ENCODE measurements at places on chromosomes 6 and 20.

- DNase-seq, result no peak
These were observed 36.9 kb downstream of the PANK2 start for GRCh38 chr20:3925899-3926638.

GRCh38 chr6:32111424-32112066 is 2.4 kb upstream of the TNXB start:
- DNase-seq, result no peak

- DNase-seq, result no peak
These were observed 57.8 kb upstream of the TAB2 start for GRCh38 chr6:149259753-149260152.

DNA sequence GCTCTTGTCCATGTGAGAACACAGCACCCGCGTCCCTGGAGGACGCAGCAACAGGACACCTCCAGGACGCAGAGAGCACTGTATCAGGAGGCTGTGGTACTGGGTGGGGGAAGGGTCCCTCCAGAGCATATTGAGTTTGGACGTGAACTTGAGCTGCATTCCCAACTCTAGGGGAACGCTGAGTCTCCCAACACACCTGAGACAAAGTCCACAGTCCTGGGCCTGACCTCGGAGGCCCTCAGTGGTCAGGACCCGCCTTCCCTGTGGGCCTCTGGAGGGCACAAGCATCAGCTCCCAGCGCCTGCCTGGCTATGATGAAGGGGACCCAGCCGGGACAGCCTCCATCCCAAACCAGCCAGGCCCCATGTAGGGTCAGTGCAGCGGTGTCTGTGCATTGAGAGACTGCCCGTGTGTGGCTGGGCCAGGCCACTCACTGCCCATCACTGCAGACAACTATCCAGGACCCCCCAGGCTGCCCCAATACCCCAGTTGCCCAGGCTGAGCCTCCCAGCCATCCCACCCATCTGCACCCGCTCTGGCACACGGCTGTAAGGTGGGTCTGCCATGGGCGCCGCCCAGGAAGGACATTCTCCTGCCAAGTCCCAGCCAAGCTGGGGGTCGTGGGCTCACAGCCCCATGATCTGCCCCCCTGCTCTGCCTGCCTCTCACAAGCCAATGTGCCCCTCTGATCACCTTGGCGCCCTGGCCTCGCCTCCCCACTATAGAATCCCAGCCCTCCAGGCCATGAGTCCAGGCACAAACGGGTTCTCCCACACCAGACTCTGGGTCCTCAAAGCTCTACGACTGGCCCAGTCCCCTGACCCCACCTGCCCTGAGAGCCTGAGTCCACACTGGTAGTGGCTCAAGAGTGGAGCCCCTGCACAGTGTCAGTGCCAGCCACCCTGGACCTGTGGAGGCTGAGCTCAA is 115.7 kb downstream of the TAF4 start:
- DNase-seq, result no peak

GRCh38 chr20:54366669-54367344 is 108.6 kb upstream of the DOK5 start:
- DNase-seq, result no peak

GRCh38 chr20:33024243-33024560 is 7.2 kb upstream of the BPIFB6 start:
- no peak for DNase-seq

- DNase-seq, result no peak
These were observed 1.2 kb upstream of the TMEM217 start for GRCh38 chr6:37259191-37259590.

DNA sequence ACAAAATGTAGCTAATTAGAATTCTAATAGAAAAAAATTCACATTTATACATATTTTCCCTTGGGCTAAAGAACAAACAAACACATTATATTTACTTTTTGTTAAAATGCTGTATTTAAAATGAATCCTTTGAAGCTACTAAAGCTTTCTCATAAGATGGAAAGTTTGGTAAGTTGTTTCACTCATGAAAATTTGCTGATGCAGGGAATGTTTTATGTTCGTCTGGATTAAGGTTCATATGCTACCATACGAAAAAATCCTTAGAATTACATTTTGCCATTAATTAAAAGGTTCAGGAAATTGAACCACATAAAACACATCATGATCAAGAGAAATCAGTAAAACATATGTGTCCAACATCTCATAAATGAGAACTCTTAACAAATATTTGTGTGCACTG is 62.2 kb downstream of the SMLR1 start:
- DNase-seq, result no peak

GRCh38 chr20:38210741-38211140 is 45.7 kb upstream of the TGM2 start:
- peak; percentile 48 for DNase-seq

DNA sequence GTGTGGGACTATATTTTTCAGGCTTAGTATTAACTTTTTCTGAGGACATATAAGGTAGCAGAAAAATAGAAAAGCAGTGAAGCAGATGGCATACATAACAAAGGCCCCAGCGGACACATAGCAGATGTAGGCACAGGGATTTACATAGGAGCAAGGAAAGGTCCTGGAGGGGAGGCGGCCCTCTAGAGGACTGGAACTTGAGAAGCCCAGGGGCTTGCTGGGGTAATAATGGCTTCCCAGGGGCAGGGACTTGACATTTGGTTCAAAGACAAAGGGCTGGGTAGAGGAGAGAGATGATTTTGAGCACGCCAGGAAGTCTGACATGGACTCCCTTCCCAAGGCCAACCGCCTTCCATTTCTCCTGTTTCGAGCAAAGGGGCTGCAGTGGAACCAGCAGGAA is 31.7 kb upstream of the OSTM1 start:
- DNase-seq, result no peak

GRCh38 chr6:68635412-68635705 is 277 bp downstream of the ADGRB3 start:
- no peak for DNase-seq

GRCh38 chr20:17775600-17775999 is 75.8 kb downstream of the BANF2 start:
- DNase-seq, result no peak

DNA sequence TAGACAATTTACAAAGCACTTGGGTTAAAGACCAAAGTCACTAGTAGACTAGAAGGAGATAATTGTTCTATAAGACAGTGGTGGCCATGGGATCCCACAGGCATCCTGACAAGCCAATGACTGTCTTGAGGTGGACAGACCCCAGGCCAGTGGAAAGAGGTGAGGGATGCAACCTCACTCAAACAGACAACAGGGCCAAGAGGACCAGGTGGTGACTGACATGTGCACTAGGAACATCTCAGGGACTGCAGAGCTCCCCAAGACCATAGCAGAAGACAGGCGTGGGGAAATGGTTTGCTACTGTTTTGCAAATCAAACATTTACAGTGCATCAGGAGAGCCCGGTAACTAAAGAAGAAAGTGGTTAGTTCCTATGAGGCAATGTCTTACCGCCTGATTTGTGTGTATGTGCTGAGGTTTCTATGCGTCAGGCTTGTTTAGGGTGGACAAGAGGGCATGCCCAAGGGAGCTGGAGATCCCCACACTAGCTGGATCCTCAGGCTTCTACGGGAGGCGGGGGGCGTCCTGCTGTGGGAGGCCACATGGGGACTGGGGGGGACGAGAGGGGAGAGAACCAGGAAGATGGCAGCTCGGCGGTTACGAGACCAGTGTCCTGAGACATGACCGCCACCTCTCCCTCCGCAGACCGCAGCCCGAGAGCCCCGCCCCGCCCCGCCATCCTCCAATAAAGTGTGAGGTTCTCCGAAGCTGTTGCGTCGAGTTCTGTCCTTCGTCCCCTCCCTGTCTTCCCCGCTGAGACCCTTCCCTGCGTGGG is 623 bp upstream of the MRPS26 start:
- peak; percentile 80 for DNase-seq

DNA sequence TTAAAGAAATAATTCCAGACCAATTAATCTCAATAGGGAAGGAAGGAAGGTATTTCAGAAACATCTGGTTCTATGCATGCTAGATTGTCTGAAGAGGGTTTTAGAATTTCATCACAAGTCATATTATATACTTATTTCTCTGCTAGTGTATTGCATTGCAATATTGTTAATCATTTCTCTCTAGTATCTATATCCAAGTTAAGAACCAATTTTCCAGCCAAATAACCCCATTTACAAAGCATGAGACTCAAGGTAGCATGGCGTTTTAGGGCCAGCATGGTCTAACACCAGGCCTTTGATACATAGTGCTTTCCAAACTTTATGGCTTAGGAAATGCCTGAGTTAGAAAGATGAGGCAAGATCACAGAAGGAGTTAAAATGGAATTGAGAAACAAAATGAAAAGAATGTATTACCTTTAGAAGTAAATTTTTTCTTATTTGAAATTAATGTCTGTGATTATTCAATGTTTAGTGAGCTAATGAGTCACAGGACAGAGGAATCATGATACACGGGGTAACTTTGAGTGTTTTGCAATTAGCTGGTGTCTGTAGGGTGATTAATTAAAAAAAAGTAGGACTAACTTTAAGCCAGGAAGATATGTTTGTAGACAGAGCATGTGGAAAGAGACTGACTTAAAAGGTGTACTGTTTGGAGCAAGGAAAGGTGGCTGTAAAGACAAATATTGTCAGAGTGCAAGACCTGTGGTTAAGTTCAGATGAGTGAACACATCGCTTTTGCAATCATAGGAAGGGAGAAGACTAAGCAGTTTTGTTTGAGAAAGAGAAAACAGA is 1006.2 kb upstream of the CITED2 start:
- DNase-seq, result no peak

DNA sequence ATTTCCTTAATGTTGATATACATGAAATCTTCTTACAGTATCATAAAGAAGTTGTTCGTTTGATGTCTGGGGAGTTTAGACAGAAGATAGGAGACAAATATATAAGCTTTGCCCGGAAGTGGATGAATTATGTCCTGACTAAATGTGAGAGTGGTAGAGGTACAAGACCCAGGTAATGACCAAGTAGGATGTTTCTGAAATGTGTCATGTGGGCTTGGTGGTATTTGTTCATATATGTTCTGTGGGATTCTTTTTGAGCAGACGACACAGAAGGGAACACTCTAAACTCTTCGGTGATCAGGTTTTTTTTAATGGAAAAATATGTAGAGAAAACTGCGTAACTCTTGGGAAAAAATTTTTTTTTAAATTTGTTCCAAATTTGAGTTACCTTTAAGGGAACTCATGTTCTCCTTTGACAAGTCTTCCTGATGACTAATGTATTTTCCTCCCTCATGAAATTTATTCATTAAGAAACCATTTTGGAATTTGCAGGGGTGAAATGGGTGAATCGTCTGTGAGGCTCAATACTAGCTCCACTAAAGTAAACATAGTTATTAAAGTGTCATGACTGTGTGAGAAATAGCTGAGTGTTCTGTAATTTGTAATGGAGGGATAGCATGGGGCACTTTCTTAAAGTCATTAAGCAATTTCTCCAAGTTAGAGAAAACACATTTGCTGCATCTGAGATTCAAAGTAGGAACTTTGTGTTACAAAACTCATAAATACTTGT is 100.6 kb downstream of the MAP3K4 start:
- no peak for DNase-seq

DNA sequence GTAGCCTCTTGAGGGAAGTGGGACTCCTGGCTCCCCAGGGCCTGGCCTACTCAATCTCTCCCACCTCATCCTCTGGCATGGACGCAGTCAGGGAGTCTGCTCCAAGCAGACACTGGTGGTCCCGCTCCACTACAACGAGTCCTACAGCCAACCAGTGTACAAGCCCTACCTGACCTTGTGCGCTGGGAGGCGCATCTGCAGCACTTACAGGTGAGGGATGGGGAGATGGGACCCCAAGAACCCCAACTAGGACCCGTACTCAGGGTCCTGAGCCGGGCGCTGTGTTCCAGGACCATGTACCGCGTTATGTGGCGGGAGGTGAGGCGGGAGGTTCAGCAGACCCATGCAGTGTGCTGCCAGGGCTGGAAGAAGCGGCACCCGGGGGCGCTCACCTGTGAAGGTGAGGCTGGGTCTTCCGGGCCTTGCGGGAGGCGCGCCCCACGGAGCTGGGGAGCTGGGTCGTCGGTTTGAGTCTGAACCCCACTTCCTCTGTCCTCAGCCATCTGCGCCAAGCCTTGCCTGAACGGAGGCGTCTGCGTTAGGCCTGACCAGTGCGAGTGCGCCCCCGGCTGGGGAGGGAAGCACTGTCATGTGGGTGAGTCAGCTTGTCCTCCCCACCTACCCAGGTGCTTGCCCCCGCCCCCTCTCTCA is 2.1 kb downstream of the EGFL8 start:
- DNase-seq, result no peak

- DNase-seq, result no peak
These were observed 2.3 kb upstream of the INSM1 start for GRCh38 chr20:20365480-20366161.

DNA sequence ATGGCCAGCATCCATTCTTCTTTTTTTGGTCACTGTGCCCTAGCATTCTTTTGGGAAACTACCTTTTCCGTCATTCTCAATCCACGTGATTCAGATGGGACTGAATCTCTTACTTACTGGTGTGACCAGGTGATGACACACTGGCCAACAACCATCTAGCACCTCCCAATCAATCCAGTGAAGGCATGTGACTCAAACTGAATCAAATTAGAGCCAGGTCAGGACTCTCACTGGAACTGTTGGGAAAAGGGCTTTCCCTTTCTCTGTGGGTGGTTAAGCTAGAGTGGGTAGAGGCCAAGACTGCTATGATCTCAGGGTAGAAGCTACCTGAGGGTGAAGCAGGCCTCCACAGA is 36.2 kb upstream of the ZMYND8 start:
- DNase-seq, result no peak

- DNase-seq, result no peak
These were observed 2.1 kb upstream of the TFB1M start for GRCh38 chr6:155316419-155316818.

GRCh38 chr6:134974370-134974769 is 24.5 kb upstream of the ALDH8A1 start:
- no peak for DNase-seq

- no peak for DNase-seq
These were observed 109.4 kb downstream of the ATXN1 start for GRCh38 chr6:16651871-16652270.

DNA sequence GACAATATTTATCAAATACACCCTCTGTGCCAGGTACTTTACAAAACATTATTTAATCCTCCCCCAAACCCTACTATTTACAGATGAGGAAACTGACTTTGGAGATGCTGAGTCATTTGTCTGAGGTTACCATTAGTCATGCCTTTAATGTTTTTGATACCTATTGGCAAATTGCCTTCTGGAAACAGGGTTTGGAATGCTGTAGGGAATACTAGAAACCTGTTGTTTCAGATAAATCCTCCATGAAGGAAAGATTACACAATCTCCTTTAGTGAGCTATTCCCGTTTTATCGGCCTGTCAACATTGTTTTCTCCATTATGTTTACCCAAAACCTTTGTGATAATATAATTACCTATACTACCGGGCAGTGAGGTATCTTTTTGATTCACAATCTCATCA is 93.6 kb upstream of the ADGRF1 start:
- DNase-seq, result peak; percentile 91

DNA sequence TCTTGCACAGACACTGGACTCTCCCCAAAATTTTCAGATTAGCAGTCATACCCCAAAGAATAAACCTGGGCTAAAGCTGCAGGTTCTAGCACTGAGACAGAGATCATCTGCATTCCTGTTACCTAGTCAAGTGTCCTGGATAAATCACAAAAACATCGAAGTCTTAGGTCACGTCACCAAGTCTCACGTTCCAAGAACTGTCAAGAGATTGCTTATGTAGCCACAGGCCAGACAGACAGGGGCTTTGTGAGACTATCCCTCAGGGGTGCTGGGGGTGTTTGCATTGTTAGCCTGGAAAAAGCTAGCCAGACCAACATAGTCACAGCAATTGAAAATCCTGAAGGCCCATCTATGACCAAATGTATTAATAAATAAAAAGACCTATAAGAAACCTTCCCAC is 243.1 kb upstream of the PREP start:
- DNase-seq, result no peak
